ENCODE measurements at places on chromosomes 3 and 15. TPM values are rescaled to one million over a fixed set of nuclear protein-coding genes. Genes with fewer than 3 reads are reported as not detected.

Gene FMN1
- 2.3 TPM for polyA plus RNA-seq

Gene TXNRD3
- polyA plus RNA-seq = 7.9 TPM

DNA sequence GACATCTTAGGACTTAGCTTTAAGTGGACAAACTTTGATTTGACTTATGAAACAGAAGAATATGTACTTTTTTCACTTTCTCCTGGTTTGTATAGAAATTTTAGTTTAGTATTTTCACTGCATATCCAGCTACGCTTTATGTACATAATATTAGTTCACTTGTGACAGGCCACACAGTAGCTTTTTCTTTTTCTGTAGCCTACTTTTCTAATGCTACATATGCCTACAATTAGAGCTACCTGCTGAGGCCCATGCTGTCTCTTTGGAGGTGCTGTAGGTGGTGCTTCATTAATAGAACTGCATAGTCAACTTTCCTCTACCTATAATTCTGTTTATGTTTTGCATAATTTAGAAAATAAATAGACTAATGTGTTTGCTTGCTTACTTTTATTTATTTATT is 191.6 kb downstream of the NLGN1 start:
- H3K27me3 ChIP-seq = no peaks in the 10 kb centered on the region
- no peak overlapping the region for H3K4me3 ChIP-seq
- no peaks in the 10 kb centered on the region for H3K36me3 ChIP-seq
- no peak overlapping the region for H3K27ac ChIP-seq

Gene SMARCC1
- 20.7 TPM for polyA plus RNA-seq

DNA sequence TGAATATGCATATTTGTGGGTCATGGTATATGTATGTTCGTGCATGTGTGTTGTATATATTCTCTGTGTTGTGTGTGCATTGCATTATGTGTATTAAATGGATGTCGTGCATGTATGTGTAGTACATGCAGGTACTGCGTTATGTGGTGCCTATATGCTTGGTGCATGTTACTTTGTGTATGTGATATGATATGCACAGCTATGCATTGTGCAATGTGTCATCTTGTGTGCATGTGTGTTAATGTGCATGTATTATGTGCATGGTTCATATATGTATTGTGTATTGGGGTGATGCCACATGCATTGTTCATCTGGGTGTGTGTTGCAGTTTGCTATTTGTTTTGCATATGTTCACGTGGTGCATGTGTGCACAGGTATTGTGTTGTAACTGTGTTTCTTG is 2.9 kb downstream of the GALNT15 start:
- H3K4me3 ChIP-seq = no peak overlapping the region
- DNase-seq = no peak
- H3K27ac ChIP-seq = no peak overlapping the region

DNA sequence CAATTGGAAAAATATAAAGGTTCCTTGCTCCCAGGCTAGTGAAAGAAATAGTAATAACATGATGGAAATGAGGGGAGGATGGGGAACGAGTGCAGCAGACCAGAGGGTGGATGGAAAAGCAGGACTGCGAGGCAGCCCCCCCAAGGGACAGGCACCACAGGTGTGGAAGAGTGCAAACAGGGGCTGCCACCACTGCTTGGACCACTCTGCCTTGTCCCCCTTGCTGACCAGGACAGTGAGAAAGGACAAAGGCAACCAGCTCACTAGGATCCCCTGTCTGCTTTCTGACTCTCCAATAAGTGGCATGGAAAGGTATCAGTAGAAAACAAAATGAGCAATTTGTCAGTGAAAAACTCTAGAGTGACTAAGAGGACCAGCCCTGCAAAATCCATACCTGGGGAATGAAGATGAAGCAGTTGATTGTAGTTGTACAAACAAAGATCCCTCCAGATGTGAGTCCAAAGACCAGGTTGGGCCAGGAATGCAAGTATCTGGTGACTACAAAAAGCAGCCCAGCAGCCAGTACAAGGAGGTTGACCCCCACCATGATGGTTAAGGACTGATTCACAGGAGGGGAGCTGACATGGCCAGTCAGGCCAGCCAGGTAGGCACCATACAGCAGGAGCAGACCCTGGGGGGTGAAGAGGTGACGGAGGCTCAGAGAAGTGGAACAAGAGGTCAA is 86.6 kb upstream of the GSK3B start:
- no peak overlapping the region for H3K4me3 ChIP-seq
- no peak overlapping the region for H3K27ac ChIP-seq
- H3K4me1 ChIP-seq = peaks cover 9% of the 10 kb centered on the region
- H3K27me3 ChIP-seq = no peaks in the 10 kb centered on the region
- no peak for DNase-seq
- H3K36me3 ChIP-seq = no peaks in the 10 kb centered on the region
